ENCODE measurements at places on chromosomes 6 and 20. TPM values are rescaled to one million over a fixed set of nuclear protein-coding genes. Genes with fewer than 3 reads are reported as not detected.

Gene RIOK1
- 17.8 TPM for polyA plus RNA-seq

Gene MCCD1
- not detected for polyA plus RNA-seq

Gene LRRC73
- 0.31 TPM for polyA plus RNA-seq

Gene LY6G6C
- not detected for polyA plus RNA-seq

Gene SNAI1
- 14.9 TPM for polyA plus RNA-seq

Gene RFX6
- polyA plus RNA-seq, result not detected

Gene RRP36
- 54.3 TPM for polyA plus RNA-seq
